ENCODE measurements at places on chromosomes 13 and 19.

GRCh38 chr13:102395174-102395573, 6.7 kb downstream of the FGF14 start:
- DNase-seq, result no peak

DNA sequence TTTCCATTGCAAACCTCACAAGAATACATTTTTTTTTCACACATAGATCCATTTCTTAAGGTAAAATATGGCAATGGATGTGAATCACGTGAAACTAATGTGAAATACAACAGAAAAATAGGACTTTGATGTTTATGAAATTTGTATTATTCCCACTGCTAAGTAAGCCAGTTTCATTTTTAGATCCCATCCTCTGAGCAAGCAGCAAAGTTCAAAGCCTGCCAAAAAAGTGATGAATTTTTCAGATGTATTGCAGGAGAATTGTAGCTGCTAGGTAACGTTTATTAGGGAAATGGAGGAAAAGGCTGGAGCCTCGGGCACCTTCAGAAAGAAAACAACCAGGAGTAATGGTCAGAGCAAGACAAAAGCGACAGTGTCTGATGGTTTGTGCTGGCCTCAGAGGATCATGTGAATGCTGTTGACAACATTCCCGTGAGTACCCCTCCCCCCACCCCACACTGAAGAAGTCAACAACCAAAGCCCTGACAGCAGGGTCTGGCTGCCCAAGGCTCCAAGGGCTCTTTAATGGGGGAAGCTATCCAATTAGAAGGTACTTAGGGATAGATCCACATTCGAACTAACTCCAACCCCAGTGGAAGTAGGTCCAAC, 95.5 kb downstream of the OXGR1 start:
- DNase-seq, result no peak

GRCh38 chr13:34241332-34241731, 423.4 kb downstream of the RFC3 start:
- DNase-seq, result no peak

DNA sequence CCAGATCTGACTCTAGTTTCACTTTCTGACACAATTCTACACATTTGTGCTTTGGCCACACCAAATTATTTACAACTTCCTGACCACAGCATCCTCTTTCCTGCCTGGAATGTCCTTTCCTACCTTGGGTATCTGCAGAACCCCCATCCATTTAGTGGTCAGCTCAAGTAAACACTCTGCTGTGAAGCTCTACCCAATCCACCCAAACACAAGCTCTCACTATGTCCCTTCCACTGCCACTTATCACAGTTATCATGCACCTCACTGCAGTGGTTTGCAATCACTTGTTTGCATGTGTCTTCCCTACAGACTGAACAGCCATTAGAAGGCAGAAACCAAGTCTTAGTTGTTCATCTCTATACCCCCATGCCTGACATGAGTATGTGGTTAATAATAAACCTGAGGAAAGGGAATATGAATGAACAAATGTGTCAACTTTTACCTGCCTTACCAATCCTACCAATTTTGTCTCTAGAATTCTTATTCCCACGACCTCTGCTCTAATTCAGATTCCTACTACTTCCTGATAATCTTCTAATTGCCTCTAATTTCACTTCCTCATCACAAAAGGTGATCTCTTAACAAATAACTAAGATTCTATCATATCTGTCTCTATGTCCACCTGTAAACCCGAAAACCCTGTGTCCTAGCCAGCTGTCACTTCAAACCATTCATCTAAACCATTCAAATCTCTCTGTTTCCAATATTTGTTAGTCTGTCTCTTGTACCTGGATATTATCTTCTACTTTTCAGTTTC, 25.1 kb downstream of the LNX2 start:
- DNase-seq, result no peak

DNA sequence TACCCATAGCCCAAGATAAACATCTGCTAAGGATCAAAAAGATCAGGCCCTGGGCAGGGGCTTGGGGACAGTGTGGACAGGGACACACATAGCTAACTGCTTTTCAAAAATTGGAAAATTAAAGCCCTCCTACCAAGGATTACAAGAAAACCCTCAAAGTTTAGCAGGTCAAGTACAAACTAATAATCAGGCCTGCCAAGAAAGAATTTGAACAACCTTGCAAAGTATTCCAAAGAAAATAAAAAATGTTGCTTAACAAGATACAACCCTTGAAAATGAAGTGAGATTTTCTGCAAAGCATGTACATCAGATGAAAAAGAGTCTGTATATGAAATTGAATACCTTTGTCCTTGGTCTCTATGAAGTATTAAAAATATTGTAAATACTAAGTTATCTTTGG, 67.3 kb downstream of the KLF12 start:
- DNase-seq, result no peak

- DNase-seq, result no peak
These were observed 95.4 kb downstream of the PCDH17 start for GRCh38 chr13:57726981-57727380.

GRCh38 chr19:4200940-4201542, 18.6 kb downstream of the ANKRD24 start:
- no peak for DNase-seq

GRCh38 chr13:45928176-45928575, 76.6 kb upstream of the SIAH3 start:
- DNase-seq, result no peak

DNA sequence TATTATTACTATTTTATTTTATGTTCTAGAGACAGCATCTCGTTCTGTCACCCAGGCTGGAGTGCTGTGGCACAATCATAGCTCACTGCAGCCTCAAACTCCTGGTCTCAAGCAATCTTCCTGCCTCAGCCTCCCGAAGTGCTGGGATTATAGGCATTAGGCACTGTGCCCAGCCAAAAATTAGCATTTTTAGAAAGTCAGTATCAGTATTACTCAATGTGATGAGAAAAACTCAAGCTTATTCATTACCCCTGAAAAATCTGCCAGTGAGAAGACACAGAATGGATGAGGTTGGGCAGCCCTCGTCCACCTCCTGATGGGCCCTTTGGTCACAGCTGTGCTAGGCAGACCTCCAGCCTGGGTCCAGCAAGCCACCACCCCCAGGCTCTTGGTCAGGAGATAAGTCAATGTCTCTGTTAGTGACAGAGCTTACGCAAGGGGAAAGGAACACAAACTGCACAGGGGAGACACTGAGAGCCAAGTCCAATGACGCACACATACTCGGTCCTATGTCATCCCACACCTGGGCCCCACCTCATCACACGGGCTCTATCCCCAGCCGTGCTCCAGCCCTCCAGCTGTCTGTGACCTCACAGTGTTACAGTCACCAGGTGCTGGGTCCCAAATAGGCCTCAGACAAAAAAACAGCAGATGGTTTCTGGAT, 19.8 kb downstream of the PEPD start:
- no peak for DNase-seq

- DNase-seq, result no peak
These were observed 1734.7 kb downstream of the SLITRK1 start for GRCh38 chr13:82147526-82147925.

DNA sequence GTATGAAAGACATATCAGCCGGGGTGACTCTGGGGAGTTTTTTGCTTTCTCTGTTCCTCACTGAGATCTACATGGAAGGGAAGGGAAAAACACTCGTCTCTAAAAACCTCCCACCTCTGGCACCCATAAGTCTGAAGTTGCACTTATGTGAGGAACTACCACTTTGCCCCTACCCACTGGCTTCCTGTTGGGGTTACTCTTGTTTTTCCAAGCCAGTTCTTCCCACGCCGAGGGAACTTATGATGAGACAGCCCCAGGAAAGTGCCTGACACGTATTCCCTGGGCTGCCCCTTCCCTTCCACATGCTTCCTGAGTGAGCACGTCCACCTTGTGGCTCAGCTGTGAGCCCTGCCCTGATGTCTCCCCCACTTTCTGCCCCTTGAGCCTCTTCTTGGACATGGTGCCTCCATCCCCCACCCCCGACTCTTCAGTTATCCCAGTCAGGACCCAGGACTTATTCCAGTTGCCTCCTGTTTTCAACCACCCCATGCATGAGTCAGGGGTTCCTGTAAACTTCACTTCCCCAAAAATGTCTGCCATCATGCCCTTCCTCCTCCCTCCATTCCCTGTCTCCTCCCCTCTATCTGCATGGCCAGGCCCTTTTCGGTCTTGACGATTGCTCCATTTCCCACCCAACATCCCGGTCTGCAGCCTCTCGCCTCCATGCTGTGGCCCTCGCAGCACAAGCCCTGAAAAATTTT, 5.1 kb upstream of the SIGLEC7 start:
- no peak for DNase-seq

GRCh38 chr13:77002590-77003190, 10.8 kb downstream of the CLN5 start:
- no peak for DNase-seq

DNA sequence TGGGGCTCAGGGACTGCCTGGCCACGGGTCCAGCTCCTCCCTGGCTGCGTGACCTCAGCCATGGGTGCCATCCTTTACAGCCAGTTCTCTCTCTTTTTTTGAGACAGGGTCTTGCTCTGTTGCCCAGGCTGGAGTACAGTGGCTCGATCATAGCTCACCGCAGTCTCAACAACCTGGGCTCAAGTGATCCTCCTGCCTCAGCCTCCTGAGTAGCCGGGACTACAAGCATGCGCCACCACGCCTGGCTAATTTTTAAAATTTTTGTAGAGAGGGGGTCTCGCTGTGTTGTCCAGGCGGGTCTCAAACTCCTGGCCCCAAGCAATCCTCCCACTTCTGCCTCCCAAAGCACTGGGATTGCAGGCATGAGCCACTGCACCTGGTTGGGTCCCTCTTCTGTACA, 75.4 kb downstream of the PTPRS start:
- no peak for DNase-seq

DNA sequence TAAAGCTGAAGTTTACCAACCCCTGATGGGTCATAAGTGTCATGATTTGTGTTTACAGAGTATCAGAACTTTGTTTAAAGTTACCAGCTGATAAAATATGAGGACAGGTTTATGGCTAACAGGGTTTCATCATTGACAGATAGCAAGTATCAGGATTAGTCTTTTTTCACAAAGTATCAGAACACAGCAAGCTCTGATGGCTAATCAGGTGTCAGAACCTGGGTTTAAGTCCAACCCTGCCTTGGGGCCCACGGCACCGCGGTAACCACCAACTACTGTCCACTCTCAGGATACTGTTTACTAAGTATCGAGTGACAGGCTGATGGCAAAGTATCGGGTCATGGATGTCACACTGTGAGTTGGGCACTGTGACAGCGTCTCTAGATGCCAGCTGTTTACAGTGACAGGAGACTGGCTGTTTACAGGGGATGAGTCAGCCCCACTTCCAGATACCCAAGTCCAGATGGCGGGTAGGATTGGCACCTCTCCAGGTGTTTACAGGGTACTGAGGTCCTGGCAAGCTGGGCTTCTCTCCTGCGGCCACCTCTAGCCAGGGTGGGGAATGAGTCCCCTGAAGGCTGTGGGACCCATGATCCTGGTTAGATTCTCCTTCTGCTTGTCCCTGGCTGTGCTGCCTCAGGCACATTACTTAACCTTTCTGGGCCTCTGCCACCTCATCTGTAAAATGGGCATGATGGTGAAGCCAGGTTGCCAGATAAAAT, 21.8 kb downstream of the ARRDC2 start:
- no peak for DNase-seq

DNA sequence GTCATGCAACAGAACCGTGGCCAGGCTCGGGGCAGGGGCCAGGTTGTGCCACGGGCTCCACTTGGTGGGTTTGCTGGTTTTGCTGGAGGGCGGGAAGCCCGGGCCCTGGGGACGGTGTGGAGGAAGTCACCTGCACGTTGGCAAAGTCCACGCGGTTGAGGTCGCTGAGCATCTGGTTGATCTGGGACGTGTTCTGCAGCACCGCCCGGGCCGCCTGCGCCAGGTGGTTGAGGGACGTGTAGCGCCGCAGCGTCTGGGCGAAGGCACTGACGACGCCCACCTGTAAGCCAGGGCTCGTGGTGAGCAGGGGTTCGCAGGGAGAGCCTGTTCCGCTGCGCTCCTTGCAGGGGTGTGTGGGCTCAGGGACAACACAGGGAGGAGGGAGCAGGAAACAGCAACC, 24.7 kb upstream of the RANBP3 start:
- no peak for DNase-seq

- DNase-seq, result no peak
These were observed 8.8 kb downstream of the GIPR start for GRCh38 chr19:45676851-45677263.

DNA sequence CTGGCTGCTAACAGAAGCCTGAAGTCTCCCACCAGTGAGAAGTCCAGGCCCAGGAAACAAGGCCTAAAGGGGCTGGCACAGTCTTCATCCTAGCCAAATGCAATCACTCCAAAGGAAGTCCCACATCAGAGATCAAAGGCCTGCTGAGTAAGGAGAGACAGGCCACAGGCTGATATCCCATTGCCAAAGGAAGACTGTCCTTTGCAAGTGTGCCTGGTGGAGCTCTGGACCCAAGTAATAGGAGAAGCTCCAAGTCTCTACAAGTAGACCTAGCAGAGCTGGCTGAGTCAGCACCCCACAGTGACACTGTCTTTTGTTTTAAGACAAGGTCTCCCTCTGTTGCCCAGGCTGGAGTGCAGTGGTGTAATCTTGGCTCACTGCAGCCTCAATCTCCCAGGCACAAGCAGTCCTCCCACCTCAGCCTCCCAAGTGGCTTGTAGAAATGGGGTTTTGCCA, 4.5 kb downstream of the DBP start:
- DNase-seq, result no peak

- no peak for DNase-seq
These were observed 1.2 kb downstream of the TBC1D4 start for GRCh38 chr13:75480671-75481175.

- DNase-seq, result no peak
These were observed 123.3 kb downstream of the AKAP11 start for GRCh38 chr13:42395086-42395821.

- DNase-seq, result no peak
These were observed 1.1 kb upstream of the ZNF45 start for GRCh38 chr19:43936188-43936587.

GRCh38 chr19:44303976-44304568, 753 bp downstream of the ZNF235 start:
- DNase-seq, result no peak

DNA sequence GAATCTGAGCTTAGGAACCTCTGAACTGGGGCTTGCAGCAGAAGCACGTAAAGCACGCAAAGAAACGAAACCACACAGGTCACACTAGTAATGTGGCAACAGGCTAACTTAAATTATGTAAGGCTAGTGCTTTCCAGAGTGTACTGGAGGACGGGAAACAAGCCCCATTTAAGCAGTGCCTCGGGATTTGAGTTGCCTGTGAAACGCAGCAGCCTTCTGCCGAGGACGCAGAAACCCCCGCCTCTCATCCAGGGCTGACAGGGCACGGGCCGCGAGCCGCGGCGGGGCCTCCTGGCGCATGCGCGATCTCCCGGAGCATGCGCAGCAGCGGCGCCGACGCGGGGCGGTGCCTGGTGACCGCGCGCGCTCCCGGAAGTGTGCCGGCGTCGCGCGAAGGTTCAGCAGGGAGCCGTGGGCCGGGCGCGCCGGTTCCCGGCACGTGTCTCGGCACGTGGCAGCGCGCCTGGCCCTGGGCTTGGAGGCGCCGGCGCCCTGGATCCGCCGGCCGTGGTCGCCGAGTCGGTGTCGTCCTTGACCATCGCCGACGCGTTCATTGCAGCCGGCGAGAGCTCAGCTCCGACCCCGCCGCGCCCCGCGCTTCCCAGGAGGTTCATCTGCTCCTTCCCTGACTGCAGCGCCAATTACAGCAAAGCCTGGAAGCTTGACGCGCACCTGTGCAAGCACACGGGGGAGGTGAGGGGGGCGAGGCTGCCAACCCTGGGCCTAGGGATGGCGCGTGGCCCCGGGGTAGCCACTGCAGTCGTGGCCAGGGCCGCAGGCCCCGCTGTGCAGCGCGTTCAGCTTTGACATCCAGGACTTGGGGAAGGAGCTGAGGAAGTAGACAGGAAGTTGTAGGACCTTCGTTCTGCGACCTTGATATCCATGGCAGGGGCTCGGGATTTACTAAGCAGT, at the start of gene GTF3A:
Gene GTF3A, plus strand, starts transcription at position 374 of the 912 bp plus-strand sequence.
- DNase-seq, result peak; percentile 84
